ENCODE measurements at places on chromosomes 5 and 9.

DNA sequence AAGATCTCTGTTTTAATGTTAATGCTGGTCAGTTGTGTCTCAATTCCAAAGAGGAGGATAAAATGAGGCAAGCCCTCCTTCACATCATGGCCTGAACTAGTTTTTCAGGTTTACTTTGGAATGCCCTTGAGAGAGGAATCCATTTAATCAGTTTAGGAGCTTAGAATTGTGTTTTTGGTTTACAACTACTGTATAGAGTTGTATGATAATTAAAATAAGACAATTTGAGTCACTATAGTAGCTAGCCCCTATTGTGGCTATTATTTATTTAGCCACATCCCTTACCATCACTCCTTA lies 107.8 kb upstream of the PRLR start:
- no peak for DNase-seq

DNA sequence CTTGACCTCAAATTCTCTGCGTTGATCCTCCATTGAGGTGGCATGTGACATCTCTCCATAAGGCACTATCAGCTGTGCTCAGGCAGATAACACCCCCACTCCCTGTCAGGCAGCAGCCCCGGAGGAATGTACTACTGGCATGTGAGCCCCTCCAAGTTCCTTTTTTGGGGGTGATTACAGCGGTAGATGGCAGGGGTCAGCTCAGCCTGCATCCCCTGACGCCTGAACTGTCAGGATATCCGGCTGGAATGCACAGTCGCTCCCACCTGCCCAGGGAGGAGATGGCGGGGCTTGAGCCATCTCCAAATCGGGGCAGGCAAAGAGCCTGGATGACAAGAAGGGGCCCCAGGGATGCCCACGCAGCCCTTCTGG lies 40.8 kb downstream of the FAM78A start:
- DNase-seq: no peak

GRCh38 chr9:78549711-78550110 lies 252.8 kb downstream of the PSAT1 start:
- DNase-seq: no peak

DNA sequence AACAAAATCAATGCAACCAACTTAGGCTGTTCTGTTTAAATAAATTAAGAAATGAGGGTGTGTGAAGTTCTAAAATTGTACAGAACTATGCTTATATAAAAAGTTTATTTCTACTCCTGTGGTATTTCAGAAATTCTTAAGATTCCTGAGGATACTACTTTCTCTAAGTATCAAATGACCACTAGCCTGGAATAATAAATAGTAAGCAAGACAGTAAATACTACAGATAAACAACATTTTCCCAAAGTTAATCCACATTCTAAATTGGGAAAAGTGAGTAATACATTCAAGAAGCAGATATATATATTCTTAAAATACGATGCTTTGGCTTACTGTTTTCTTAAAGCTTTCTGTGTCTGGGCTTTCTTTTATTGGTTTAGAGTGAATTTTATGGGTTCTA lies 29.5 kb downstream of the CCNH start:
- no peak for DNase-seq

GRCh38 chr5:78573318-78573717 lies 75.3 kb downstream of the LHFPL2 start:
- DNase-seq: no peak

GRCh38 chr9:33029231-33029786 lies 4.2 kb downstream of the DNAJA1 start:
- DNase-seq: no peak

DNA sequence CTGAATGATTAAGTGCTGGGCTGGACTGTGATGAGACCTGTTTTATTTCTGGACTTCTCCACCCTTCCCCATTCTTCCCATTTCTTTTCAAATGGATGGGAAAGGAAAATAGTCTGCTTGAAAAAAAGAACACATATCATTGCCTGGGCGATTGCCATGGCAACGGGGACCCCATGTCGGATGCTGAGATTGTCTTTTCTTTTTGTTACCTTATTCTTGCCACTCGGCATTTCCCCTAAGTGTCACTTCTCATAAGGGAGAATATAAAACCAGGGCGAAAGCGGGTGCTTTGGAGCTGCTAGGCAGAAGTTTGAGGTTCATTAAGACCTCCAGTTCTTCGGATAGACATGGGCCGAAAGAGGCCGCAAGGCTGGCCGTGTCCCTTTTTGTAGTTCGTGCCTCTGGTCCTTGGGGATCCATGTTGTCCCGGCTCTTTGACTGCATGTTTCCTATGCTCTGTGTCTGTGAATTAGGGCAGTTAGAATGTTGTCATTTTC lies 763 bp downstream of the FGD3 start:
- DNase-seq: no peak

DNA sequence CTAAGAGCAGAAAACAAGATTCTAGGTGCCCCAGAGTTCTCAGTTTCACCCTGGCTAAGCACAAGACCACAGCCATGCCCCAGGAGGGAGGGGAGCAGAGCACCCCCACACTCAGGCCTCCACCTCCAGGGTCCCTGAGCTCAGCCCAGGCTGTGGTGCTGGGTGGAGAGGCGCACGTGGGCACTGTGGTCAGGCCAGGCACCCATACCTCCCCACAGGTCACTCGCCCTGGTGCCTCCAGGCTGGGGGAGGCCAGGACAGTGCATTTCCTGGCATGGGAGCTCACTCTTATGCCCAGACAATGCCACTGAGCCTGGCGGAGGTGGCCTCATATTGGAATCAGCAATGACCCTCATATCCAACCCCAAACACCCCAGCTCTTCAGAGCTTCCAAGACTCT lies 78.8 kb downstream of the HRH2 start:
- DNase-seq: no peak

GRCh38 chr5:72847439-72847838 lies 31.0 kb downstream of the TNPO1 start:
- no peak for DNase-seq

DNA sequence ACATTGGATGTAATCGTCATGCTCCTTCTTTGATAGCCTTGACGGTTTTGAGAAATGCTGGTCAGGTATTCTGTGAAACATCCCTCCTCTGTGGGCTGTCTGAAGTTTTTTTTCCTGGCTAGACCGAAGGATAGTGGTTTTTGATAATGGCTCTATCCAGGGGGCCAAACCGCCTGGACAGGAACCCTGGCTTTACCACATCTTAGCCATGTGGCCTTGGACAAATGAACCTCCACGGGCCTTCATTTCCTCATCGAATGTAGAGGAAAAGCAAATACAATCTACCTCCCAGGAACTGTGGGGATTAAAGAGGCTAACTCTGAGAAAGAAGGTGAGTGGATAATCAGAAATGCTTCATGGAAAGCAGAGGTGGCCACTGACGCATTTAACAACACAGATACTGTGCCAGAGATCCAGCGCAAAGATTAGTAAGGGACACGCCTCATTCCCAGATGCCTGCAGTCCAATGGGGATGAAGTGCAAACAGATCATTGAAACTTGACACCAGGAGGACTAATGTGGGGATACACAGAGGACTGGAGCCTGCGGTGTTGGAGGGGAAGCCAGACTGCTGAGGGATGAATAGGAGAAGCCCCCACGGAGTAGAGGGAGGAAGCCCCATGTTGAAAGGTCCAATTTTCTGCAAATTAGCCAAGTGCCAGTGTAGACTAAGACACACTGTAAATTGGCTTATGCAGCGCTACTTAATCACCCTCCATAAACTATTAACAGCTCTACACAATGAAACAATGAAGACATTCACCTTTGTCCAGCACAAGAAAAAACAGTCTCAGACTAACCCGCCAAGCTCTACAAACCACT lies 41.6 kb downstream of the MYO10 start:
- DNase-seq: no peak

DNA sequence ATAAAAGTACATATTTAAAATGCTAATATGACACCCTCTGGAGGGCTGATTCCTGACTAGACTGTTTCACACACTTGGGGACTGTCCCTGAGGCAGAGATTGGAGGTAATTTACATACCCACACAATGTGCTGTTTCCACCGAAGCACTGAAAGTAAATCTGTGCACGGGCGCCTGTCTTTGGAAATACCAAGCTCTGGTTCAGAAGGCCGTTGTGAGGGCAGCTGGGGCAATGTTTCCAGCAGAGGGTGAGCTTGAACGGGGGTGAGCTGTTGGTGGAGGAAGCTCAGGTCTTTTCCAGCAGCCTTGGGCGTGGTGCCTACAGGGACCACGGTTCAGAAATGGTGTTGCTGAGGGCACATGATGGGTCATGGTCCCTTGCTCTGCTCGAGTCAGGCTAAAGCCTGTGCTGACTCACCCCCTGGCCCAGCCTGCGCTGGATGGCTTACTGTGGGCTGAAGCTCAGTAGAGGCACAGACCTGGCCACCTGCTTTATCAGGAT lies 25.8 kb upstream of the HMCN2 start:
- DNase-seq: no peak

- DNase-seq: no peak
Observed at GRCh38 chr9:70293214-70293613, 34.4 kb downstream of the SMC5 start.

- DNase-seq: no peak
Observed at GRCh38 chr9:21580636-21581378, 98.7 kb upstream of the IFNE start.

- no peak for DNase-seq
Observed at GRCh38 chr5:156531199-156531598, 204.2 kb downstream of the SGCD start.

- DNase-seq: no peak
Observed at GRCh38 chr5:116466727-116467464, 107.7 kb downstream of the SEMA6A start.

DNA sequence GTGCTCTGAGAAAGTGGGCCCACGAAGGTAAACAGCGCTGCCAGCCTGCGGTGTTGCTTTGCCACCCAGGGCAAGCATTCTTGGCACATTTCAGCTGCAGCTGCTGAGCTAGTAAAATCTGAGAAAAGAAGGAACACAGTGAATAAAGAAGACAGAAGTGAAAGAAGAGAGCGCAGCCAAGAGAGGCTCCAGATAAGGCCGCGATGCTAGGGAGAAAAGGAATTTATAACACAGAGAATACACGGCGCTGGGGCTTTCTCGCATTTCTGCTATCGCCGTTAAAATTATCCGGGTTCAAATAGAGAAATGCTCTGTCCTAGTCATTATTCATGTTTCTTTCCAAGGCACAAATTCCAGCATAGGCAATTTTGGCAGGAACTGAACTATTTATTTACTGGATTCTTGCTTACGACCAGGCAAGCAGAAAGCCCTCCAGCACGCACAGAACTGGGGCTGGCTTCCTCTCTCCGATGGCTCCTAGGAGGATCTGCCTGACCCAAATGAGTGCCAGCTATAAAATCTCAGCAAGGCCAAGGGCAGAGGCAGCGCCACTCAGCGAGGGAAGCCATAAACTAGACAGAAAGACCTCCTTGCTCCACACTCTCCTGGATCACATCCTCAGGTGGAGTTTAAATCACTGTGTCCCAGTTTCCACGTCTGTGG lies 111.2 kb downstream of the ATPSCKMT start:
- DNase-seq: no peak

DNA sequence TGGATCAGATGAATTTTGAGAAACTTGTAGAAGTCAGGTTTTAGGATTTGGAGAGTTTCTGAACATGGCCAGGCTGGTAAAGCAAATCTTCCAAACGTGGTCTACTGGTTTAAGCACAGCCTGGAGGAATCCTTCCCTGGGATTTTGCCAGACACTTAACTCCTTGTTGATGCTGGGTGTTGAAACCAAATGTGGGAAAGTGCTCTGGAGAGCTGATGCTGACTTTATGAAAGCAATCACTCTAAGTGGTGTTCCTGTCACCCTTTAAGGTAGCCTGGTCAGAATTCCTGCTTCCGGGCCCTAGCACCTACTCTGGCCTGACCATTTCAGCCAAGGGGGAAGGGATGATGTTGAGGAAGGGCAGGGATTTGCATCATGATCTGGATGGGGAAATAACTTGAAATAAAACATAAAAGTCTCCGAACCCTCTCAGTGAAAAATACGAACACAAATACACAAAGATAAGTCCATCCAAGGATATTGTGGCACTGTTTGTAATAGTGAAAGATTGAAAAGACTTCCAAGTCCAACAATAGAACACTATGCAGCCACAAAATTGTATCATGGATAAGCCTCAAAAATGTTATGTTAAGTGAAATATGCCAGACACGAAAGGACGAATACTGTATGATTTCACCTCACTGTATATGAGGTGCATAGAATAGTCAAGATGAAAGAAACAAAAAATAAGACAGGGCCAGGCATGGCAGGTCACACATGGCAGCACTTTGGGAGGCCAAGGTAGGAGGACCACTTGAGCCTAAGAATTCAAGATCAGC lies 57.7 kb downstream of the PDE6A start:
- no peak for DNase-seq

DNA sequence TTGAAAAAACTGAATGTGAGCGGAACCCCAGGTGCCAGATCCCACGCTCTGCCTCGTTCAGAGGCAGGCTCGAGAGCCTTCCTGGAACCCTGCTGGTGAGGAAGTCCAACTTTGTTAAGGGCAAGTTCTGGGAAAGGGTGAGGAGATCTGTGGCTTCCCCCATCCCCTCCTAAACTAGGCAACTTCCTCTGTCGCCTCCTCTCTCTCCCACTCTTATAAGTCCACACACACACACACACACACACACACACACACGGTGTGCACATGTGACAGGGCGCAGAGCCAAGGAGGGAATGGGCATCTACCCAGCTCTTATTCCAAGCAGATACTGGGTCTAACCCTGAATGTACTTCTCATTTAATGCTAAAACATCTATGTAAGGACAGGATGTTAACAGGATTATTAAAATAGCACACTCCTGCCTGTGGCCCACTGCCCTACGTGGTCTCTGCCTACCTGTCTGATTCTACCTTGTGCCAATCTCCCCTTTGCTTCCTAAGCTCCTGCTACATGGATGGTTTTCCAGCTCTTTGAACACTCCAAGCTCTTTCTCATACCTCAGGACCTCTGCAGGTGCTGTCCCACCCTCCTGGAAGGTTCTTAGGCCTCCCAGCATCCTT lies 72.4 kb upstream of the FBXW11 start:
- DNase-seq: no peak

DNA sequence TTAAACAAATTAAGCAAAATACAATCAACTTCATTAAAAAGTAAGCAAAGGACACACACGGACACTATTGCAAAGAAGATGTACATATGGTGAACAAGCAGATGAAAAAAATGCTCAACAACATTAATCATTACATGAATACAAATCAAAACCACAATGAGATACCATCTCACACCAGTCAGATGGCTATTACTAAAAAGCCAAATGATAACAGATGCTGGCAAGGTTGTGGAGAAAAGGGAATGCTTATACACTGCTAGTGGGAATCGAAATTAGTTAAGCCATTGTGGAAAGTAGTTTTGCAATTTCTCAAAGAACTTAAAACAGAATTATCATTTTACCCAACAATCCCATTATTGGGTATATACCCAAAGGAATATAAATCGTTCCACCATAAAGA lies 636.2 kb upstream of the ST8SIA4 start:
- no peak for DNase-seq

- DNase-seq: no peak
Observed at GRCh38 chr5:80255431-80255810, 427 bp downstream of the SERINC5 start.

Measured in iPS DF 19.7 (cell line).